ENCODE measurements at places on chromosomes 4 and X.

DNA sequence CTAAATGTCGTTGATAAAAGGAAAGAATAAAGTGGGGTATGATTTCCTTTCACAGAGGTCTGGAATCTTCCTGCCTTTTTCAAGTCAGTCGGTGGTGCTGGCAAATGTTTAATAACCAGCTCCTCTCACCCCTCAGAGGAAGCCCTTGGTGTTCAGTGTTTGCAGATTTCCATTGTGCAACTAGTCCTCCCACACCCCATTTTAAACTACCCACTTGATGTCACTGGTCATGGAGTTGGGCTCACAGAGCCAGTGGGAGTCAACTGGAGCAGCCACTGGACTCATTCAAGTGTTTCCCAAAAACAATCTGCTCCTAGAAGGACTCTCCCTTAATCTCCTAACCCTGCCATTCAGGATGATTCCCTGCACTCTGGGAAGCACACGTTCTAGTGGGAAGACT, 149.2 kb downstream of the PTTG2 start:
- no peak for DNase-seq

DNA sequence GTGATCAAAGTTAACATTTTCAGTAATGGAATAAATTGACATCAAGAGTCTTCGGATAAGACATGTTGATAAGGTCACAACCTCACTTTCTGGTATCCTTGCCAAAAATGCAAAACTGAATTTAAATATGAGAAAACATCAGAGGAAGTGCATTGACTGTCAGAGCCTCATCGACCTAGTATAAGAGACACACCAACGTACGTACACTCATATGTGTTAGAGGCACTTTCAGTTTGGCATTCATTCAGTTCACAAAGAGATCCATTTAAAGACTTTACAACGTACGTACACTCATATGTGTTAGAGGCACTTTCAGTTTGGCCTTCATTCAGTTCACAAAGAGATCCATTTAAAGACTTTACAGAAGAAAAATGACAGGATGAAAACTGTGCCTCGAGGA, 280.3 kb downstream of the INPP4B start:
- DNase-seq = no peak

DNA sequence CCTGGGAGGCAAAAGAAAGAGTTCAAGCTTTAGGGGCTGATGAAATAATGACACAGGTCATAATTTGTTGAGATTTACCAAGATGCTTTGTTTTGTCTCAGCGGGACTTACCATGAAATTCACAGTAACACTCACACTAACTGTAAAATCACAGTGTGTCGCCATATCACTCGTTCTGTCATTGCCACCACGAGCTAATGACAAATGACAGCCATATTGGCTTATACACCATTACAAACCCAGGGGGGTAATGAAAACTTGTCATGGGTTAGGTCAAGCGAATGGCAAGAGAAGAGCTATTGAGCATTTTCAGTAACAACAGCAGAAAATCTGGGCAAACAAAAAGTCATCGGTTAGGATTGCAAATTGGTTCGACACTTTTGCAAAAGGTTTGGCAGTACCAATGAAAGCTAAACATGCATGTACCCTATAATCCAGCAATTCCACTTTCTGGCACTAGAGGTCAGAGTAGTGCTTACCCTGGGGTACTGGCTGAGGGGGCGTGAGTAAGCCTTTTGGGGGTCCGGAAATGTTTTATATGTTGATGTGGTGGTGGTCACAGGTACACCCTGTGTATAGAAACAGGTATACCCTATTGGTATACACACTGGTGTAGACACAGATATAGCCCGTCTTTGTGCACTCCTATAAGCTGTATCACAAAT, 83.9 kb upstream of the RAI2 start:
- no peak for DNase-seq

GRCh38 chr4:12053966-12054365, 625.3 kb upstream of the HS3ST1 start:
- no peak for DNase-seq

- DNase-seq = no peak
Observed at GRCh38 chr4:151045907-151046306, 30.8 kb upstream of the LRBA start.

DNA sequence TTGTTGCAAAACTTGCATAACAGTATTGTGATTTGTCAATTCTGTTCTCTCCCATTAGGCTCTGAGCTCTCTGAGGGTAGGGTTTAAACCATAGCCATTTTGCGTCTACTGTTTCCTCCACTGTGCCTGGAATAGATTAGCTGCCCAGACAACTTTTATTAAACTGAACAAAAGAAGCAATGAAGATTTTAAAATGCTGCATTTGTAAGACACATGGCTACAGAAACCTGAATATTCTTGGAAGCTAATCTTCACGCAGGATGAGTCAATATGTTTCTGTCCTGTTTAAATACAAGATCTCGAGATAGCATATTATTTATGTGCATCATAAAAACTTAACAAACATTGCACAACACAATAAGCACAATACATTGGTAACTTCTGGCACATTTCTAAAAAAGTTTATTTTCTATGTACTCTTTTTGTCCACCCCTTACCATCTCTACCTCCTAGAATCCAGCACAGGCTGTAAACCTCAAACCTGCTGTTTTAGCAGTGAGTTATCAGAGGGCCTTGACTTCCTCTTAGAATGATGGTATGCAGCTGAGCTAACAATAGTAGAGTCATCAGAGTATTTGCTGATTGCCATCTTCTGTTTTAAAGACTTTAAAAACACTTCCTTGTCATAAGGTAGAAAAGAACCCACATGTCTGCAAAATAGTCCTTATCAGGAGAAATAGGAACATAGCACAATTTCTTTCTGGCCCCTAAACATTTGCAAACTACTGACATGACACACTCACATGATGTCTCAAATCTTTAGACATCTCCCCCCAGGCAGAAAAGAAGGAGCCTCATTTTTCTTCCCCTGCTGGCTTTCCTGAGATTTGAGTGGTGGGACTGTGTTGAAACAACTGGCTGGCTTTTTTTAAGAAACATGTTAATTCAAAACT, 10.6 kb upstream of the CCNG2 start:
- DNase-seq = no peak

DNA sequence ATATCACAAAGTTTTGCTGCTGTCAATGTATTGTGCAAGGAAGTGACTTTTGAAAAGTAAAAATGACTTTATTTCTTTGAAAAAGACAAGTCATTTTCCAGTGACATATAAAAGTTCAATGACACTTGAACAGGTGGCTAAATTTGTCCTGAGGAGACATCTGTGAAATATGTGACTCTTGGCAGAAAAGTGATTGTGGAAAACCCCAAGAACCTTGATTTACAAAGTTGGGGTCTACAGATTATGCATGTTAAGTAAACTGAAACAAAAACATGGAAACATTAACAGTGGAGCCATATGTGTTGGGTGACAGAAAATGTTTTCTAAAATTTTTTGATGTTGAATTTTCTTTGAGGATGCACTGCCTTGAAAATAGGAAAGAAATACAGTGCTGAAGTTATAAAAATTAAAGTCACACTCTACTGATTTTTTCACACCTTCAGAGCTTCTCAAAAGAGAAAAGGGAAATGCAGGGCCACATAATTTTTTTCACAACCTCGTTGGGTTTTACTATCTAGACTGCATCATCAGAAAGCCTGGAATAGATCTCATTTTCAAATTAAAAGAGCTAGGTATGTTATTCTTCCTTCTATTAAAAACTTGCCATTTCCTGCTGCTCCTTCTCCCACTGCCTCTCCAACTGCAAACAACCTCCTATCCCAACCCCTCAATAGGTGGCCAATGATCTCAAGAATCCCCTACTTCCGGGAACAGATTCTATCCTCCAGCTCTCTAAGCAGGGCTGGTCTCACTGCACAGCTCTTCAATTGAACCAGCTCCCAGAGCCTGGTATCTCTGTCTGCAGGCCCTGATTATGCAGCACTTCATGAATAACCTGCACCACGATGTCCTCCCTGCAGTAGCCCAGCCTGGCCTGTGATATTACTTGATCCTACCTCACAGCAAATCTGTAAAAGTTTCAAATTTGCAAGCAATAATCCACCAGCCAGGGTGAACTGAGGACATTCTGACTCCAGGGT, 570.8 kb upstream of the CPEB2 start:
- DNase-seq = no peak

DNA sequence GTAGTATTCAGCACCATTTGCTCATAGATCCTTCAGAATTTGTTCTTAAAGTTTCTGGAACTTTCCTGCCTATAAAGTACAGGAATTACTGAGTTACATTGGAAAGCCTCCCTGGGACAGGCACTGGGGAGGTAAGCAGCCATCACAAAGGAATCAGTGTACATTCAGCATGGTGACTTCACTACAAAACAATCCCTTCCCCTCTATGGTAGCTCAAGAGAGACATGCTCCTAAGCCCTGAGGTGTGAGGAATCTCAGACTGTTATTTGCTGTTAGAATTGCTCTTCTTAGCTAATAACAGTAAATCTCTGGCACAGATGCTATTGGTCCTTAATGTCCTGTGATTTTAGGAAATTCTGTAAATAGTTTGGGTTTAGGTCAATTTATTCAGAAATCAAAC, 1898.0 kb upstream of the PCDH7 start:
- DNase-seq = no peak

- no peak for DNase-seq
Observed at GRCh38 chrX:112266136-112266535, 183.6 kb upstream of the TRPC5 start.
